MCF 10A (cell line): ENCODE measurements at places on chromosomes 16 and 17. TPM values are rescaled to one million over a fixed set of nuclear protein-coding genes. Genes with fewer than 3 reads are reported as not detected.

GRCh38 chr17:33220036-33220435, 73.1 kb downstream of the ASIC2 start:
- H3K4me1 ChIP-seq: peaks cover 6% of the 10 kb centered on the region
- no peaks in the 10 kb centered on the region for H3K36me3 ChIP-seq
- H3K4me3 ChIP-seq: no peak overlapping the region
- H3K27ac ChIP-seq: no peak overlapping the region

- H3K4me1 ChIP-seq: peaks cover 3% of the 10 kb centered on the region
- H3K36me3 ChIP-seq: no peaks in the 10 kb centered on the region
- H3K27me3 ChIP-seq: no peaks in the 10 kb centered on the region
- no peak overlapping the region for H3K4me3 ChIP-seq
Observed at GRCh38 chr17:29614349-29615047, 8.2 kb downstream of the CORO6 start.

KRTAP2-3 gene
- not detected in 2 replicates for total RNA-seq

DNA sequence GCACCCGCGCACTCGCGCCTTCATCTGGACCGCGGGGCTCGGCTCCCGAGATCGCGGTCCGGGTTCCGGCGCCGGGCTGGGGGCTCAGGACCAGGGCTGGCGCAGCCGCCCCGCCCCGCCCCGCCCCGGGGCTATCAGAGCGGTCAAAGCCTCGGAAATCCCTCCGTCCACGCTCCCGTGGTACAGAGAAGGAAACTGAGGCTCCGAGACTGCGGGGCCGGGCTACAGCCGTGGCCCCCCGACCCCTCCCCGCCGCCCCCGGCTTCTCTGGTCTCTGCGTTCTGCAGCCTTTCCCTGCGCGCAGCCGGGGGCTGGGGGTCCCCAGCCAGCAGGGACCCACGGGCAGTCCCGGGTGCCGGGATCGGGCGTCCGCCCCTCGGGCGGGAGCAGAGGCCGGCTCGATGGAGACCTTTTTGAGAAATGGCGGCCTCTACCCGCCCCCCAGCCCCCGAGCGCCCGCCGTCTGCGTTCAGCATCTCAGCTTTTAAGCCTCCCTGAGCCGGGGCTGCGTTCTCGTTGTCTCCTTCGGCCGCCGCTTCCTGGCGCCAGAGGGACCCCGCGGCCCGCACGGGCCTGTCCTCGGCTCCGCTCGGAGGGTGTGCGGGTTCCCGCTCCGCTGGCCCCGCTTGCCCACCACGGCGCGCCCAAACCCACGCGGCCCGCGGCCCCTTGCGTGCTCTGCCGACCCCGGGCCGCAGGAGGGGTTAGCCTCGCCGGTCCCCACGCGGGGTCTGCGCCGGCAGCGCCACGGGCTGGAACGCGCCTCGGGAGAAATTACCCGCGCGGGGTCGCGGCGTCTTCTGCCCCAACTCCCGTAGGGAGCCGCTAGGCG, 1.5 kb upstream of the NPTX1 start:
- no peak overlapping the region for H3K27ac ChIP-seq
- peaks cover 9% of the 10 kb centered on the region for H3K4me1 ChIP-seq

- H3K4me1 ChIP-seq: no peaks in the 10 kb centered on the region
- no peak for DNase-seq
- H3K4me3 ChIP-seq: no peak overlapping the region
Observed at GRCh38 chr17:45924332-45924820, 30.0 kb downstream of the MAPT start.

DNA sequence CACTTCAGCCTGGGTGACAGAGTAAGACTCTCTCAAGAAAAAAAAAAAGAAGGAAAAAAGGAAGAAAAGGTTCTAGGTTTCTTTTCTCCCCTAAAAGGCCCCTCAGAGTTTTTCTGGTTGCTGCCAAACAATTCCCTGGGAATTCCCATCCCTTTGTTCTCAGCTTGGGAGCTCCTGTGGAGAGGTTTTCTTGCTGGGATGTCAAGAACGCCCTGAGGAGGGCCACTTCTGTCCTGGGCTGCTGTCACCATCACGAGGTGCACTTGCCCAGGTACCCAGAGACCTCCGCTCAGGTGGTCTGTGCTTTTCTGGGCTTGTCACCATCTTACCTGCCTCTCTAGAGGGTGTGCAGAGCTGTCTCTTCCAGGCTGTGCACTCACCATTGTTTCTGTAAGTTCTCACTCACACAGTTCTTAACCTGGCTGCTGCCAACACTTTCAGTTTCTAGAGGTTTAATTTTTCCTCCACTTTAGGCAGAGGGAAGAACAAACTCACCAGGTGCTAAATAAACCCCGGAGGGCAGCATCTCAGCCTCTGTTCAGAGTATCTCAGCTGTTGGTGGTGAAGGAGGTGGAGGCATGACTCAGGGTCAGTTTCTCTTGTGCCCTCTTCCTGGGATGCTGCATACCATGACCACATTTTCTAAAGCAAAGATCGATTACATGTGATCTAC, 2.4 kb upstream of the COX6A2 start:
- no peaks in the 10 kb centered on the region for H3K27me3 ChIP-seq
- H3K27ac ChIP-seq: no peak overlapping the region
- DNase-seq: no peak
- H3K4me1 ChIP-seq: no peaks in the 10 kb centered on the region
- peaks cover 4% of the 10 kb centered on the region for H3K36me3 ChIP-seq
- H3K4me3 ChIP-seq: no peak overlapping the region

DNA sequence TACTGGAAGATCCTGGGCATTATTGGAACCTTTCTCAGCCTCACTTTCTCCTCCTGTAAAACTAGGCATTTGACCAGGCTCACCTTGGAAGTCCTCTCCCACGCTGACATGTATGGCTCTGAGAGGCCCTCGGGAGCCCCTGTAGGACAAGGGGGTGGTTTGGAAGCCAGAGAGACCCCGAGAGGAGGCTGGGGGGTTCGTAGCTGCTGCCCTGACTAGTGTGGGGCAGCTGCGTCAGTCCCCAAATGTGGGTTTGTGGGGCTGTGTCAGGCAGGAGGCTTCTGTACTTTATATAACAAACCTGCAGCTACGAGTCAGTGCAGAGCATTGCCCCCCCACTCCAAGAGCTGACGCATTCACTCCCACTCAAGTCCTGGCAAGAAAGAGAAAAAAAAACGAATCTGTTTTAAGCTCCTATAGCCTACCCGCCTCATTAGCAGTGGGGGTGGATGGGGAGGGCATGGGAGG, 1.8 kb downstream of the CX3CL1 start:
- H3K4me1 ChIP-seq: peaks cover 6% of the 10 kb centered on the region
- H3K36me3 ChIP-seq: no peaks in the 10 kb centered on the region
- DNase-seq: no peak
- H3K27ac ChIP-seq: no peak overlapping the region

GRCh38 chr17:20189979-20190378, 180.8 kb downstream of the SPECC1 start:
- H3K36me3 ChIP-seq: peaks cover 7% of the 10 kb centered on the region
- H3K27me3 ChIP-seq: no peaks in the 10 kb centered on the region
- H3K4me3 ChIP-seq: no peak overlapping the region
- no peak for DNase-seq
- H3K4me1 ChIP-seq: peaks cover 39% of the 10 kb centered on the region

DNA sequence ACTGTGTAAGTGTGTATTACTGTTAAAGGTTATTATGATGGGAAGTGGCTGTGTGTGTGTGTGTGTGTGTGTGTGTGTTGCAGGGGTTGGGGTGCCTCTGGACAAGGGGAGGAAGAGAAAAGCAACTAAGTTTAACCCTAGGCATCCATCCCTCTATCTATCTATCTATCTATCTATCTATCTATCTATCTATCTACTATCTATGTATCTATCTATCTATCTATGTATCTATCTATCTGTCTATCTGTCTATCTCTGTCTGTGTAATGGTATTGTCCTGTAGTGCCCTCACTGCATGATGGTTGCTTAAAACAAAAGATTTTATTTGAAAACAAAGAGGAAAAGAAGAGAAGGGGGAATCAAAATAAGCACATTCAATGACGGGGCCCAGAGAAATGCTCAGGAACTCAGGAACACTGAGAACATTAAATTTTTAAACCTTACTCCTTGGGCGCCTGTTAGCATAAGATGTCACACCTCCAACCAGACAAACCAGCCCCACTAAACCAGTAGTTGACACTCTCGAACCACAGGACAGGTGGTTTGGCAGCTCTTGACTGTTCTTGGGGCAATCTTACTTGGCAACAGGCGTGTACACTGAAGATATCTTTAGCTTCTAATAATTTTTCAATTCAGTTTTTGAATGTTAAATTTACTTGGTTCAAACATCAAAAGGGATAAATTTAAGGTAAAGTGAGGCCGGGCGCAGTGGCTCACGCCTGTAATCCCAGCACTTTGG, 5.1 kb upstream of the RPL26 start:
- DNase-seq: no peak
- H3K27ac ChIP-seq: no peak overlapping the region
- no peak overlapping the region for H3K4me3 ChIP-seq
- H3K4me1 ChIP-seq: peaks cover 7% of the 10 kb centered on the region
- H3K27me3 ChIP-seq: no peaks in the 10 kb centered on the region
- peaks cover 3% of the 10 kb centered on the region for H3K36me3 ChIP-seq

MYL4 gene
- total RNA-seq: not detected in 2 replicates

HS3ST2 gene
- 0.14 and 0.17 TPM in 2 replicates for total RNA-seq

GRCh38 chr17:3962217-3962964, 1.8 kb downstream of the ATP2A3 start:
- H3K27ac ChIP-seq: no peak overlapping the region
- H3K4me1 ChIP-seq: peaks cover 13% of the 10 kb centered on the region
- no peak for DNase-seq
- peaks cover 12% of the 10 kb centered on the region for H3K27me3 ChIP-seq
- H3K36me3 ChIP-seq: no peaks in the 10 kb centered on the region
- no peak overlapping the region for H3K4me3 ChIP-seq

DNA sequence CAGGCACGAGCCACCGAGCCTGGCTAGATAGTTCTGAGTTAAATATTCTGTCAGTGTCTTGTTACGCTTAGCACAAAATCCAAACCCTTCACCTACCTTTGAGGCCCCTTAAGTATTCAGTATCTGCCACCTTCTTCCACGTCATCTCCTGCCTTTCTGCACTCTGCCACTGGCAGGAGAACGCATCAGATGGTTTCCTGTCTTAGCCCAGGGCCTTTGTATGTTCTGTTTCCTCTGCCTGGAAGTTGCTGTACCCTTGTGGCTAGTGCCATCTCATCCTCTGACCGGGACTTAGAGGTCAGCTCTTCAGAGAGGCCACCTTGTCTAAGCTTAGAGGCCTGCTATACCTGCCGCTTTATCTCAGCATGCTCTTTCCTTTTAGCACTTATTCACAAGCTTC, 67.5 kb upstream of the LGALS9 start:
- DNase-seq: no peak
- H3K36me3 ChIP-seq: no peaks in the 10 kb centered on the region
- H3K4me1 ChIP-seq: peaks cover 24% of the 10 kb centered on the region
- no peak overlapping the region for H3K4me3 ChIP-seq
- no peaks in the 10 kb centered on the region for H3K27me3 ChIP-seq

GRCh38 chr16:70301121-70301520, 2.1 kb downstream of the DDX19B start:
- H3K4me1 ChIP-seq: peaks cover 11% of the 10 kb centered on the region
- H3K4me3 ChIP-seq: peak overlapping the region; percentile 89
- no peak for DNase-seq
- no peak overlapping the region for H3K27ac ChIP-seq
- H3K36me3 ChIP-seq: no peaks in the 10 kb centered on the region

DNA sequence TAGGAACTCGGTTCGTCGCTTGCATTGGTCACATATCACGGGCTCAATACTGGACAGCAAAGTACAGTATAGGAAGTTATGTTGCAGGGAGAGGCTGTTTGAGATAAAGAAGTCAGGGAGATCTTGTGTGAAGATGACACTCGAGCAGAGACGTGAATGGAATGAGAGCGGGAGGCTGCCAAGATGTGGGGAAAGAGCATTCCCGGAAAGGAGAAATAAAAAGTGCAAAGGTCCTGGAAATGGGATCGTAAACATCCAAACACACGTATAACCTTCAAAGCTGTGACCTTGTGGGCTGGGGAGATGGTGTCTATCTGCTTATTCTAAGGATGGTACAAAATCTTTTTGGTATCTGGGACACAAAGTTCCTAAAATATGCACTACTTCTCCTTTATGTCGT, 43.0 kb upstream of the MYOCD start:
- H3K4me1 ChIP-seq: no peaks in the 10 kb centered on the region
- H3K36me3 ChIP-seq: no peaks in the 10 kb centered on the region
- DNase-seq: no peak
- no peak overlapping the region for H3K4me3 ChIP-seq
- no peaks in the 10 kb centered on the region for H3K27me3 ChIP-seq
- no peak overlapping the region for H3K27ac ChIP-seq

- H3K4me3 ChIP-seq: no peak overlapping the region
- H3K36me3 ChIP-seq: no peaks in the 10 kb centered on the region
- H3K27me3 ChIP-seq: no peaks in the 10 kb centered on the region
- H3K4me1 ChIP-seq: no peaks in the 10 kb centered on the region
Observed at GRCh38 chr17:62134397-62134796, 69.3 kb upstream of the MED13 start.

DNA sequence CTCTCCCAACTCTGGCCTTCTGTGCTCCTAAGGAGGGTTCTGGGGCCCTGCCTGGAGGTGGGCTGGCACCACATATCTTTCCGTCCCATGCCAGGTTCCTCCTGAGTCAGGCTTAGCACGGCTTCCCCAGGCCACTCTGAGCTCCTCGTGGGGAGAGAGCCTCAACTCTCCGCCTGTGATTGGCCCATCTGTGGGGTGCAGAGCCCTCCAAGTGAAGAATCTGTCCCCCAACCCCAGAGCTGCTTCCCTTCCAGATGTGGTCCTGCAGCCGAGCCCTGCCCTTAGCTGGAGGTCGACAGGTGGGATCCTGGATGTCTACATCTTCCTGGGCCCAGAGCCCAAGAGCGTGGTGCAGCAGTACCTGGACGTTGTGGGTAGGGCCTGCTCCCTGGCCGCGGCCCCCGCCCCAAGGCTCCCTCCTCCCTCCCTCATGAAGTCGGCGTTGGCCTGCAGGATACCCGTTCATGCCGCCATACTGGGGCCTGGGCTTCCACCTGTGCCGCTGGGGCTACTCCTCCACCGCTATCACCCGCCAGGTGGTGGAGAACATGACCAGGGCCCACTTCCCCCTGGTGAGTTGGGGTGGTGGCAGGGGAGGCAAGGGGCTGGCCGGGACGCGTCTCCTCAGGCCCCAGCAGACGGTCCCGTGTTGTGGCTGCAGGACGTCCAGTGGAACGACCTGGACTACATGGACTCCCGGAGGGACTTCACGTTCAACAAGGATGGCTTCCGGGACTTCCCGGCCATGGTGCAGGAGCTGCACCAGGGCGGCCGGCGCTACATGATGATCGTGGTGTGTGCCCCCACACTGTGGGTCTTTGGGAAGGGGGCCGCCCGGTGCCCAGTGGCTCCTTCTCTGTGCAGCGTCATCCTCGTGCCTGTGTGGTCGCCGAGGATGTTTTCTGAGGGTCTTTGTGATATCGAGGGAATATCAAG, 6.9 kb downstream of the GAA start:
- peaks cover 11% of the 10 kb centered on the region for H3K4me1 ChIP-seq
- no peak for DNase-seq
- H3K27me3 ChIP-seq: no peaks in the 10 kb centered on the region
- no peaks in the 10 kb centered on the region for H3K36me3 ChIP-seq

DNA sequence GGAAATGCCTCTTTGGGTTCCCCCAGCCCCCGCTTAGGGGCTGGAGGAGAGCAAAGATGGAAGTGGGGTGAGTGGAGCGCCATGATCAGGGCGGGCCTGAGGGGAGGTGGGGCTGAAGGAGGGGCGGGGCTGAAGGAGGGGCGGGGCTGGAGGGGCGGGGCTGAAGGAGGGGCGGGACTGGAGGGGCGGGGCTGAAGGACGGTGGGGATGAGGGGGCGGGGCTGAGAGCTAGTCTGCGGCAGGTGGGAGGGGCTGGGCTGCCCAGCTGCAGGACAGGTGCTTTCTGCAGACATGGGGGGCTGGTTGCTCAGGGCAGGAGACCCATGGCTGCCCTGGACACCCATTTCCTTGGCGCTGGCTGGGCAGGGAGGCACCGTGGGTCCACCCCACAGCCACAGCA, 39.1 kb upstream of the PABPN1L start:
- no peaks in the 10 kb centered on the region for H3K36me3 ChIP-seq
- H3K27me3 ChIP-seq: no peaks in the 10 kb centered on the region
- DNase-seq: peak; percentile 10
- H3K4me3 ChIP-seq: no peak overlapping the region
